ENCODE measurements at places on chromosomes 3 and 15. TPM values are rescaled to one million over a fixed set of nuclear protein-coding genes. Genes with fewer than 3 reads are reported as not detected.
A peak's percentile ranks its signal among the peaks of the same experiment; 100 is the strongest.

The ISLR2 gene
- total RNA-seq, result 0.48 TPM

- peak; percentile 48 for DNase-seq
Measured at GRCh38 chr3:151305060-151305774, 11.4 kb downstream of the GPR87 start.

- no peak for DNase-seq
Measured at GRCh38 chr3:166351461-166351860, 514.2 kb upstream of the BCHE start.

- DNase-seq, result no peak
Measured at GRCh38 chr15:92959219-92959618, 59.1 kb downstream of the CHD2 start.

- DNase-seq, result no peak
Measured at GRCh38 chr15:75156326-75157215, 45.1 kb upstream of the C15orf39 start.

GRCh38 chr3:108215871-108216270 lies 6.4 kb downstream of the IFT57 start:
- DNase-seq, result no peak
